Stimulated activated CD4-positive, alpha-beta T cell treated with anti-CD3 and anti-CD28 coated beads, Interleukin-4, amount 100 ng/mL, for 1 hour (primary cell): ENCODE measurements at places on chromosomes 1 and 21.

DNA sequence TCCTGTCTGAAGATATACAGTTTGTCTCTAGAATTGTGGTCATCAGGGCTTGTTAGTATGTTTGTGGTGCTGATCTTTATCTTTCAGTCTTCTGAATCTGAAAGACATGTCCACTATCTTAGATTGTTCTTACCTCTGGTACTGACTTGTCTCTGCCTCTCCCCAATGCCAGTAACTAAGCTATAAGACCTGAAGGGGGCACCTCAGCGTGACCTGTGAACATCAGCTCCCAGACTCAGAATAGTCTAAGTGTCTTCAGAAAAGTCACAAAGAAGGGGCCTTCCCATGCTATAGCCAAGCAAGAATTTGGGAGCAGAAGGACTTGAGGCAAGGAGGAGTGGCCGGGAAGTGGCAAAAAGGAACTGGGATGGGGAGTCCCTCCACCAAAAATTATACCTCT lies 178.1 kb downstream of the NTNG1 start:
- DNase-seq, result no peak

GRCh38 chr1:236982380-236982779 lies 21.9 kb downstream of the MT1HL1 start:
- DNase-seq, result no peak

- no peak for DNase-seq
These were observed 41.2 kb upstream of the USH2A start for GRCh38 chr1:216464489-216464888.

DNA sequence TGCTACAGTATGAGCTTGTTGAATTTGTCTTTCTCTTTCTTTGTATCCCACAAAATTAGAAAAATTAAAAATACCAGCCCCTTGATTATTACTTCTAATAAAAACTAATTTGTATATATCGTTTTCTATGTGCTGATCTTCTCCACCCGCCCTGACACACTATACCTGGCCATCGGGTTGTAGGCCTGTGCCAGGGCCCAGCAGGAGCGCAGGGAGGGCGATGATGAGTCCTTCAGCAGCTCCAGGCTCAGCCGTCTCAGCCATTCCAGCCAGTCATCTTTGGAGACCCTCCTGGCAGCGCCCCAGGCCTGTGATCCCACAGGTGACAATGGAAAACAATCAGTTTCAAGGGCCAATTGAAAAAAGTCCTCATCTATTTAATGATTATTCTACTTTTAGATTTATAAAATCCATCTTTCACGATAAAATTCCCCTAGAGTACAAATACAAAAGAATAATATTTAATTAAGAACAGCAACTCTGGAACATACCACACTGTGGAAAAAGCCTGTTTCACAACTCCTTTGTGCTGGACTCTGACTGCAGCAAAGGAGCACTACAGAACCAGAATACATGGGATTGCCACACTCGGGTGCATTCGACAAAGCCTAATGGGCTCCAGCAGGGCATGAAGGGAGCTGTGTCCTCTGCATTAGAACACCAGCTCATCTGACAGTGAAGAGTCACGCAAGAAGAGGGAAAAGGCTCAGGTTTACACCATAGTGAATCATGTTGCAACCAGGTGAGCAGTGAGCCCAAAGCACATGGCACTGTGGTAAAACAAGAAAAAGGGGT lies 15.4 kb downstream of the ANGPTL7 start:
- no peak for DNase-seq

- DNase-seq, result no peak
These were observed 42.4 kb upstream of the PBX1 start for GRCh38 chr1:164516591-164516990.

DNA sequence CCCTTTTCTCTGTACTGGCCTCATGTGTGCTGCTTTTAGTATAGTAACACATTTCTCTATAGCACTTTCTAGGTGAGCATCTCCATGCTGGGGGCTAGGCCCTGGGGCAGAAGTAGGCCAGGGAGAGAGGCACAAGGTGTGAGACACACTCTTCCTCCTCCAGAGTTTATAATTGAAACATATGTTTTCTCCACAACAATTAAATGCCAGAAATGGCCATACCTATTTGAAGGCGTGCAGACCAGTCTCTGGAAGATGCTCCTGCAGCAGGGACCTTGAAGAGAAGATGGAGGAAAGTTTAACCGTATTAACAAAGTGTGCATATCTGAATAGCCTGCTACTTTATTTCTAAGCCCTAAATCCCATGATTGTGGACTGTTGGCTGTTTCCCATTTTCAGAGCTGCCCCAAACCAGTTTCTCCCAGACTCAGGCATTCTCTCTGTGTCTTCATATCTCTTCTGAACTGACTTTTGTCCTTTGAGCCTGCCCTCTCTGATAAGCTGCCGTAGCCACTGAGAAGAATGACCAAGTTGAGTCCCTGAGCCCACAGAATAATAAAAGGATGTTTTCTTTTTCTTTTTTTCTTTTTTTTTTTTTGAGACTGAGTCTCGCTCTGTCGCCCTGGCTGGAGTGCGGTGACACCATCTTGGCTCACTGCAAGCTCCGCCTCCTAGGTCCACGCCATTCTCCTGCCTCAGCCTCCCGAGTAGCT lies 81.3 kb downstream of the LRRC8D start:
- DNase-seq, result no peak

DNA sequence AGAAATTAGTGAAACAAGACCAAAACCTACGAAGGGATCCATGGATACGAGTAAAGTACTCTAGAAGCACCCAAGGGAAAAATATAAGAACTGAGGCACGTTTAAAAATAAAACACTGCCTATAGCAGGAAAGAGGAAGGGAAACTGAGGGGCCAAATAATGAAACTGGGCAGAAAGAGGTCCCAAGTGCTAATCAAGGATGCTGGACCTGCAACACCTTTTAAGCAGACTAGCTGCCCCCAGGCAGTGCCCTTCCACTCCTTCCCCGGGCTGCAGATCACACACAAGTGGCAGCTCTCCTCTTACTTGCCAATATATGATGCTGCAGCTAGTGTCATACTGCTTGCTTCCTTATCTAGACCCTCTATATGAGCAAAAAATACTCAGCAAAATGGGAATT lies 7.6 kb upstream of the OTUD7B start:
- no peak for DNase-seq

GRCh38 chr1:42128964-42129363 lies 24.2 kb upstream of the GUCA2B start:
- no peak for DNase-seq

DNA sequence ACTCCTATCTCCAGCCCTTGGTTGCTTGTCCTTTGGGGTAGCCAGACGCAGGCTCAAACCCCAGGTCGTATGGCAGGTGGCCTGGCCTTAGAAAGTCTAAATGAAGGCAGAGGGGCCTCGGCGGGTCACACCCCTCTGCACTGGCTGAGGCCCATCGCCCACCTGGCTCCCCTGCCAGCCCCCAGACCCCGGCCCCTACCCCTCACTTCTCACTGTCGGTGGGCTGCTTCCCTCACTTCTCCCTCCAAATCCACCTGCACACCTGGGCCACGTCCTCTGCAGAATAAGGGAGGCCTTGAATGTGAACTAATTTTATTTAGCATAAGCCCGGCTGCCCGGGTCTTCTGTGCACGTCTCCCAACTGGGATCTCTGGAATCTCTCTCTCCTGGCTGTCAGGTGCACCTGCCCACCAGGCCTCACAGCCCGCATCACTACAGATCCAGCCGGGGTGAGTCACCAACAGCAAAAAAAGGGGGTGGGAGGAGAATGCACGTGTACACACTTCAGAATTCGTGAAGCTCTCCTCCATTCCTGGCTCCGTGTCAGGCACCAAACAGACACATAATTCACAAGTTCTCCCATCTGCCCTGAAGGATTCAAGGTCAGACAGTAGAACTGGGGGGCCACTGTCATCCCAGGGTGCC lies 107.5 kb upstream of the SIM2 start:
- no peak for DNase-seq

DNA sequence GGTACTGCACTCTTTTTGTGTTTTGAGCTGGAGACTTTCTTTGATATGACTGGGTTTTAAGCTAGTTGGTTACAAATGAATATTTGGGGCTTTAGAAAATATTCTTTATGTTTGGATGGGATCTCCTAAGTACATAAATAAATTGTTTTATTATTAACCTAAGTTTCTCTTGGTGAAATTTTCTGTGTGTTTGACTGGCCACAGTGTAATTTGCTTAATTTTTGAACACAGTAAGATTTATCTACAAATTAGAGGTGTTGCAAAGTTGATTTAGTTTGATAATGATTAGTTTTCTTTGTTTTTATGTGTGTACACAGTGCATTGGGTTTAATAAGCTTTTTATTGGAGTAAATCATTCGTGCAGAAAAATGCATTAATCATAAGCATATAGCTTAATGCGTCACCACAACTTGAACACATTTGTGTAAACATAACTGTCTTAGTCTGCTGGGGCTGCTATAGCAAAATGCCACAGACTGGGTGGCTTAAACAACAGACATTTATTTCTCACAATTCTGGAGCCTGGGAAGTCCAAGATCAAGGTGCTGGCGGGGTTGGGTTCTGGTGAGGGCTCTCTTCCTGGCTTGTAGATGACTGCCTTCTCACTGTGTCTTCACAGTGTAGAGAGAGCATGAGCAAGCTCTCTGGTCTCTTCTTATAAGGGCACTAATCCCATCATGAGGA lies 17.4 kb upstream of the SLC6A9 start:
- DNase-seq, result no peak

DNA sequence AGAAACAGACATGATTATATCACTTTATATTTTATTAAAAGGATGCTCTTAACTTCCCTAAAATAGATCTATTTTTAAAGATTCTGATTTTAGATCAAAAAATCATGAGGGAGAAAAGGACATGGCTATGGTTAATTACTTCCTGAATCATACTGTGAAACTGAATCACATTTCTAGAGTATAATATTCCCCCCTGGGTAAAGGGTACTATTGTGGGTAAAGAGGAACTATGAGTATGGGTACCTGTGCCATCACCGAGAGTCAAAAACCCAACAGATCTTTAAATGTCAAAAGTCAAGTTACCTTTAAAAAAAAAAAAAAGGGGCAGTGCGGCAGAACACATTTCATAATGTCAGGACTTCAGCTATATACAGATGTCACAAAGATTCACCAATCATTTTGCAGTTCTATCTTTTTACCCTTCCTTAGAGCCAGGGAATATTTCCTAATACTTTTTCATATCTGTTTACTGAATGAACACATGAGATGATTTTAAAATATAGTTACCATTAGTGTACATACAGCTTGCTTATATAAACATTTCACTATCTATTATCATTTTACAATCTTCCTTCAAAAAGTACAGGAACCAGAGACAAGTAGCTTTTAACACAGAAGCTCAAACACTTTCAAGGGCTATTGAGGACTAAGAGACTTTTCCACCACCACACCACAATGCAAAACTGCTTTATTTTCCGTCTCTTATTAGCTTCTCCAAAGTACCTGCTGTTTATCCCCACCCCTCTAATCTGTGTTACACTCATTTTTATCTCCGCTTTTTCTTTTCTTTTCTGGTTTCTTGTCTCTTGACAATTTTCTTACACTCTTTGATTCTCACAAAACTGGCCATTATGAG lies 45.0 kb downstream of the EVI5 start:
- no peak for DNase-seq

GRCh38 chr1:106995970-106996369 lies 60.5 kb upstream of the PRMT6 start:
- DNase-seq, result no peak

DNA sequence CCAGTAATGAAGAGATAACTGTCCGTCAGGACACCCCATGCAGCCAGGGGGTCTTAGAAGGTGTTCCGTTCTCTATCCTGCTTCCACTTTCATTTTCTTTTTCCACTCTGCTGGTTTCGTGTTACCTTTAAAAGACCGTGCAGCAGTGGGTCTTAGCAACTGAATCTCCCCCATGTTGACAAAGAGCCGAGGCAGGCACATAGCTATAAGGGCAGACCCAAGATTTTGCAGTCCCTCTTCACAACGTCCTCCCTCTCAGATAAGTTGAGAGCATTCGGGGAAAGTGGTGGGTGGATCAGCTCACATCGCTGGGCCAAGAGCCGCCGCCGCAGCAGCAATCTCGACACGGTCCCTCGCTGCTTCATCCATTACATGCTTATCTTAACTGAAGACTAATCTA lies 355.5 kb downstream of the LMO4 start:
- no peak for DNase-seq

GRCh38 chr1:209858561-209859103 lies 30.9 kb downstream of the UTP25 start:
- no peak for DNase-seq

GRCh38 chr1:67556297-67556900 lies 126.2 kb upstream of the SERBP1 start:
- DNase-seq, result no peak

DNA sequence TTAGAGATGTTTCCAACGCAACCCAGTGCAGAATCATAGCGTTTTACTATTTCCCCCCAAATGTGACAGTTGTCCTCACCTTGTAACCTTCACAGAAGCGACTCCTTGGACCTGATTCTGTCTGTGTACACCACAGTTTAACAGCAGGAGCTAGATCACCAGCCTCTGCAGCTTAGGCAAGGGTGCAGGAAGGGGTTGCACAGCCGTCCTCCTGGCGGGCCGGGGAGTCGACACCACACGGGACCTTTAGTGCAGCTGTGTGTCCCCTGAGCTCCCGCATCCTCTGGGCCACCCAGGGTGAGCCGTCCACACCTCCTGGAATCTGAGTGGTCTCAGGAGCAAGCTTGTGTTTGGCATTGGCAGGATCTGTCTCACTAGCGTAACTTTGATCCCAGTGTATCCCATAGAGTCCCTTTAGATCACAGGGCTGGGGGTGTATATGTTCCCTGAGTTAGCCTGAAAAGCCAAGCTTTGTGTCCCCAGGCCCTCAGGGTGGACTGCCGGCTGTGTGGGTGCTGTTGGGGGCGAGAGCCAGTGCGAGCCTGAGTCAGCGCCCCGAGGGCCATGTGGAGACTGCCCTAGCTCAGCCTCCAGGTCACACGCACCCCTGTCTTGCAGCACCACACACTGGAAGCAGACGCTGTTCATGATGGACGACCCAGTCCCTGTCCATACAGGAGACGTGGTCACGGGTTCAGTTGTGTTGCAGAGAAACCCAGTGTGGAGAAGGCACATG lies 27.5 kb downstream of the PRMT2 start:
- DNase-seq, result no peak

GRCh38 chr1:27538793-27539192 lies 48.8 kb upstream of the WASF2 start:
- DNase-seq, result no peak

GRCh38 chr1:235739631-235740030 lies 90.0 kb upstream of the GNG4 start:
- no peak for DNase-seq
